ENCODE measurements at places on chromosomes 4 and X.

DNA sequence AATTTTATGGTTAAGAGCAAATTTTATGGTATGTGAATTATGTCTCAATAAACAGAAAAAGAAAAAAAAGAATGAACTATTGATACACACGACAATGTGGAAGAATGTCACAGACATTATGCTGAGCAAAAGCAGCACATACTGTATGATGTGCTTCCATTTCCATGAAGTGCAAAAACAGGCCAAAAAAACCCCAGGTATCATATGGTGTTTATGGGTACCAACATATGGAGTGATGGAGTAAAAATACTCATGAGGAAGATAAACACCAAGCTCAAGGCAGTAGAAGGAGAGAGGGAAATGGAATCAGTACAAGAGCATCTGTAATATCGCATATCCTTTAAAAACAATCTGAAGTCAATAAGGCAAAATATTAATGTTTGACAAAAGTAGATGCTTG lies 4.2 kb upstream of the GATA1 start:
- no peak for DNase-seq

- DNase-seq, result no peak
These were observed 55.8 kb upstream of the PITX2 start for GRCh38 chr4:110678517-110679227.

- DNase-seq, result no peak
These were observed 47.2 kb downstream of the IQCM start for GRCh38 chr4:149768477-149768876.

- no peak for DNase-seq
These were observed 95.2 kb upstream of the ANK2 start for GRCh38 chr4:112954286-112954685.

DNA sequence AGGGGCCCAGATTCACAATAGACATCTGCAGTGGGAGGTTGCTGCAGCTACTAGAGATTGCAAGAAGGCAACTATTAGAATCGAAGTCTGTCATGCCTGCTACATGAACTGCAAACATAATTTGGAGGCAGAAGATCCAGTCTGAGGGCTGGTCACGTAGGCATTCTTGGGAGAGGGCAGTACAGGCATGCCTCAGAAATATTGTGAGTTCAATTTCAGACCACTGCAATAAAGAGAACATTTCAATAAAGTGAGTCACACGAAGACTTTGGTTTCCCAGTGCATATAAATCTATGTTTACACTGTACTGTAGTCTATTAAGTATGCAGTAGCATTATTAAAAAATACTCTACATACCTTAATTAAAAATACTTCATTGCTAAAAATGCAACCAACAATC lies 585.8 kb upstream of the FAT1 start:
- no peak for DNase-seq

- DNase-seq, result no peak
These were observed 371.3 kb upstream of the INTU start for GRCh38 chr4:127261476-127261875.

- DNase-seq, result no peak
These were observed 8.8 kb downstream of the ADAM29 start for GRCh38 chr4:174926958-174927357.

DNA sequence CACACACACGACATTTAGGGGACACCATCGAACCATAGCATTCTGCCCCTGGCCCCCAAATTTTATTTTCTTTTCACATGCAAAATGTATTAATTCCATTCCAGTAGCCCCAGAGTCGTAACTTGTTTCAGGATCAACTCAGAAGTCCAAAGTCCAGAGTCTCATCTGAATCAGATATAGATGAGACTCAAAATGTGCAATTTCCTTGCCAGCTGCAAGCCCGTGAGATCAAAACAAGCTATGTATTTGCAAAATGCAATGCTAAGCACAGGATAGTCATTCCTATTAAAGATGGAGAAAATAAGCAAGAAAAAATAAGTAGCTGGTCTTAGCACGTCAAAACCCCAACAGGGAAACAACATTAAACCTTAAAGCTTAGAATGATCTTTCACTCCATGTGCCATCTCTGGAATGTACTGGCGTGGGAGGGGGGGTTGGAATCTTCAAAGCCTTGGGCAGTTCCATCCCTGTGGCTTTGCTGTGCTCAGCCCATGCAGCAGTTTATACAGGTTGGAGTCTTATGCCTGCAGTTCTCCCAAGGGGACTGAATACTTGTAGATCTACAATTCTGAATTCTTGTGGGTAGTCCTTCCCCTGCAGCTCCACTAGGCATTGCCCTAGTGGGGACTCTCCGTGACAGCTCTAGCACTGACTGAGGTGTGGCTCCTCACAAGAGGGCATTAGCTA lies 47.7 kb upstream of the SYTL5 start:
- no peak for DNase-seq

- no peak for DNase-seq
These were observed 120.0 kb downstream of the ADGRL3 start for GRCh38 chr4:61320154-61320553.

DNA sequence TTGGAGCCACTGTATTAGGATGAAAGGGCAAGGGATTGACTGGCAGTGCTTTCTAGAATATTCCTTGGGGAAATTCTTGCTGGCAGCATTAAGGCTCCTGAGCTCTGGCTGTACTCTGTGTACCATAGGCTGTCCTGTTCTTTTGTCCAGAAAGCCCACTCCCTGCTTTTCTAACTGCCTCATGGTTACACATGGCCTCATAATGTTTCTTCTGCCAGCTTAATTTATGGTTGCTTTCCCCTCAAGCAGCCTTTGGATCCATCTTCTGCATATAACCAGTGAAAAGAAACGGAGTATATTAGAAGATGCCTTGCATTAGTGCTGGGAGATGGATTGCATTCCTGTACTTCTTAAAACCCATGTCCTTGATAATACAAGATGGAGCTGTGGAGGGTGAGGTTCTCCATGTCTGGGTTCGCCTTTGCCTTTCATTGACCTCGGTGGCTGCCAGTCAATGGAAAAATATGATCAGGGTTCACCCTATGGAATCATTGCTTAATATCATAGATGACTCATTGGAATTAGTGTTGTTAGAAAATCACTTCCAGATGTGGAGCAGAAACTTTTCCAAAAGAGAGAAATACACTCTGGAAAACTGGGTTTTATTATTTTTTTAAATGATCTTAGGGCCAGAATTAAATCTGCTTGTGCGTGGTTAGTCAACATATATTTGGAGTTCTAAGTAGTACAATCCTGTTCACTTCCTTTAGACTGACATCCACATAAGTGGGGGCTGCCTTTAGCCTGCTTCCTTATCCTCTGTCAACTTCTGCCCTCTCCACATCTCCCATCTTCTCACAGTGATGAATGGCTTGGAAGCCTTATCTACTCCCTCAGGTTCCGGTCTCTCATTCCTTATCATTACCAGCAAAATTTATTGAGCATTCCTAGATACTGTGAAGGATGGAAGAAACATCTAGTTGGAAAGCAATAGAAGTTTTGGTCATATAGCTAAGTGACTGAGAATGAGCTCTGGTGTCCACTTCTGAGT lies 24.9 kb downstream of the DOCK11 start:
- no peak for DNase-seq

DNA sequence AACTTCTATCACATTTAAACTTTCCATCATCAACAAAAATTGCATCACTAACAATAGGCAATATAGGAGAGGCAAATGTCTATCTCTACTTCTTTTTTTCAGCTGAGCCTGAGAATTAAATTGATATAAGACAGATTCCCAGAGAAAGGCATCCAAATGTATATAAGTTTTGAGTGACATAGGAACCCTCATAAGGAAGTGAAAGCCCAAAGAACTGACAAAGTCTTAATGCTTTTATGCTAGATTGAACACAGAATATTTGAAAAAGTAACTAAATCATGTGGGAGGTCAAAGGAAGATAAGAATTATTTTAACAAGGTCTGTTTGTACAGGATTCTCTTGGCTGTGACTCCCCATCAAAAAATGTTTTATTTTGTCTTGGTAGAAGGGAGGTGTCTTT lies 714.9 kb downstream of the GRXCR1 start:
- DNase-seq, result no peak

- no peak for DNase-seq
These were observed 312.8 kb downstream of the TENM3 start for GRCh38 chr4:182555997-182556418.

GRCh38 chrX:99602107-99602506 lies 808.0 kb downstream of the PCDH19 start:
- DNase-seq, result no peak

- DNase-seq, result no peak
These were observed 9.3 kb upstream of the LIMCH1 start for GRCh38 chr4:41528512-41529205.

GRCh38 chr4:152894673-152895072 lies 41.5 kb upstream of the FHDC1 start:
- no peak for DNase-seq

- DNase-seq, result no peak
These were observed 10.2 kb downstream of the TLR3 start for GRCh38 chr4:186078981-186079638.

DNA sequence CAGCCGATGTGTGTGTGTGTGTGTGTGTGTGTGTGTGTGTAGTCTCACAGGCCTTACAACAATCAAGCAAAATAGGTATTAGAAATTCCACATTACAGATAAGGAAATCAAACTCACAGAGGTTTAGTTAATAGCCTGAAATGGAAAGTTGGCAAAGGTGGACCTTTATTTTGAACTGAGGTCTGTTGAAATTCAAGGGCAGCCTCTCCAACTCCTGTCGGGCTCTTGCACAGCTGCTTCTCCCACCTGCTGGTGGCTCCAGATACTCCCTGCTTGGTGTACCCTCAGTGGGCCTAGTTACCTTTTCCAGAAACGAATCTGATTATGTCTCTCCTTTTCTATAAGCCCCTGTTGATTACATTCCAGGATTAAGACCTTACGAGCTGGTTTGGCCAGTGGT lies 195.9 kb downstream of the MGST2 start:
- DNase-seq, result no peak

DNA sequence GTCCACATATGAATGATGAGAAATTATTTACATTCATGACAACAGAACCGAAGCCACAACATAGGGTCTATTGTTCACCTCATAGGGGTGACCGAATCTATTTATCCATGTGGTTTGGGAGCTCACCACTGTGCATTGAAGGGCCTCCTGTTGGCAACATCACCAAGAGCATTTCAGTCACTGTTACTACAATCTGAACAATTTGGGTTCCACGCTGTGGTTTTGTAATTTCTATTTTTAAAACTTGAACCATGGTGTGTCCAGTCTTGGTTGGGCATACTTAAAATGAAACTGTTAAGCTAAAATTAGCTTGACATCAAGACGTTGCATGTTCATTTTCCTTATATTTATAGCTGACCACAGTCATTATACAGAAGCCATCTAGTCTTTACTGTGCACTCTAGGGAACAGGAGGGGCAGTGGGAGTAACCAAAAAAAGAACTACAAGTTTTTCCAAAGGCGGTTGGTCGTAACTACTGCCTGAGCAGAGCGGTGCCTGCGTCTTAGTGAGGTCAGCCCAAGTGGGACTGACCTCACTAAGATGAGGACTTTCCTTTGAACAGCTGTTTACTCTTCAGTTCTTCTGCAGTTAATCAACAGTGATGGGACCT lies 192.1 kb downstream of the SPRY1 start:
- DNase-seq, result peak; percentile 13

DNA sequence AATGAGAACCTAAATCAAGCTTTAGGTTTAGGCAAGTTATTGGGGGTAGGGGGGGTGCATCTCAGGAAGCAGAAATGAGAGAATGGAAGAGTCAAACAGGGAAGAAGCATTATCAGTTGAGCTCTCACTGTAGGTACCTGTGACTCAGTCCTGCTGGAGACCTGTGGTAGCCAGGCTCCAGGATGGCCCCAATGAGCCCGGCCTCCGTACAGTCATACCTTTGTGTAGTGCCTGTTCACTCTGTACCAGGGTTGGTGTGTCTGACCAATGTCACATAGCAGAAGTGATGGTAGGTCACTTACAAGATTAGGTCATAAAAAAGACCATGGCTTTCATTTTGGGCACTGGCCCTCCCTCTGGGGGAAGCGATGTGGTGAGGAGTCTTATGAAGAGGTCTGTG lies 45.3 kb upstream of the NMU start:
- no peak for DNase-seq

- DNase-seq, result no peak
These were observed 16.9 kb downstream of the RTL5 start for GRCh38 chrX:72114807-72115206.

GRCh38 chr4:15931451-15932210 lies 6.9 kb downstream of the FGFBP1 start:
- DNase-seq, result no peak

DNA sequence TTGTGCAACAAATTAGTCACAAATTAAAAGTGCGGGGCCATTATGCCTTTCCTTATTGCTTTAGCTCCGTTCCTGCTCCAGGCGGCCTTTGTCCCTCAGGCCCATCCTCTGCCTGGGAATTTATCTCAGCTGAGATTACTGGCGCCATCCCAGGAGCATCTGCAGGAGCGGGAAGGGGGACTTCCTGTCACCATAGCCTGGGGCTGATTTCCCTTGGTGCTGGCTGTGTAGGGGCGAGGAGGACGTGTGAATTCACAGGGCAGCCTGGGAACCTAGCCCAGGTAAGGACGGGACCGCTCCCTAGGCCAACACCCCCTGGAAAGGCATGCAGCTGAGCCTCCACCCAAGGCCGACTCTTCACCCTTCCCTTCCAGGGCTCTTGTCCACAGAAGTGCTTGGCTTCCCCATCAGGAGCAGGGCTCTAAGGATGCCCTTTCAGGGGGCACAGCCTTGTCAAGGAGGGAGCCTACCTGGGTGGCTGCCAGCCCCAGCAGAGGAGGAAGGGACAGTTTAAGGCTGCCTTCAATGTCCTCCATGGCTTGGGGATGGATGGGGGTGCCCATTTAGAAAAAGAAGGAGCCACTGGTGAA lies 72.6 kb upstream of the NKX1-1 start:
- no peak for DNase-seq

Data from gastrocnemius medialis (tissue), 4 donors.